H54 (cell line): ENCODE measurements at places on chromosomes 1 and 21.

DNA sequence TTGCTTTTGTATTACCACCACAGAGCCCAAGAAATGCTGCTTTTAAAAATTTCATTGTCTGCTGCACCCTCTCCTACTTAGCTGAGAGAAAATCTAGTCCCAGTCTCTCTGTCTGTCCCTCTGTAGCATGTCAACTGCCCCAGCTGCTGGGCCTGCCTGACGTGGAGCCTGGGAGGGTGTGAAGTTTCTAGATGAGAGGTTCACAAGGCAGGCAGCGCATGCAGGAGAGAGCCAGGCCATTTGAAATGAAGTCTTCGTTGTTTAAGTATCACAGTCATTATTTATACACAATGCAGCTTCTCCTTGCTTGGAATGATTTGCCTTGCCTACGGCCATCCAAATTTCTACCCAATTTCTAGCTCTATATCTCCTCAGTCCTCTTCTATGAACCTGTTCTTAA lies 306.8 kb upstream of the PLXNA2 start:
- no peak for DNase-seq

- DNase-seq: no peak
Observed at GRCh38 chr1:119714583-119714982, 2.8 kb downstream of the PHGDH start.

- DNase-seq: no peak
Observed at GRCh38 chr1:237139732-237140131, 97.7 kb downstream of the RYR2 start.

GRCh38 chr1:28172713-28173150 lies 3.8 kb downstream of the PTAFR start:
- DNase-seq: no peak

DNA sequence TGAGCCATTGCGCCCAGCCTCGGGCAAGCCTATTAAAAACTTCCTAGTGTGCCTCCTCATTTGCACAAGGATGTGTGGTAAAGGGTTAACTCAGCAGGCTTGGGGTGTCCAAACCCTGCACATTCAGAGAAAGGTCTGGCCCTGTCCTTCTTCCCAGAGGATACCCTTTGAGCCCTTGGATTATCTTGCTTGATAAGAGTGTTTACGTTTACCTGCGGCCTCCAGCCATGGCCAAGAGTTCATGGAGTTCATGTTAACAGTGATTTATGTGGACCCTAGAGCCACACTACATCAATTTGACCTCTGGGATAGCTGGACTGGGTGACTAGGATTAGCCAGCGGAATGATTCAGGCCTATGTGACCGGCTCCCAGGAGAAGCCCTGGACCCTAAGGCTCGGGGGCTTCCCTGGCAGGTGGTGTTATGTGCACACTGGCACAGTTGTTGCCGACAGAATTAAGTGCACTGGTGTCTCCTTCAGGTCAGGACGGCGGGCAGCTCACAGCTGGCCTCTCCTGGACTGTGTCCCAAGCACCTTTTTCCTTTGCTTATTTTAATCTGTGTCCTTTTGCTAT lies 7.7 kb upstream of the TCP10L start:
- DNase-seq: no peak

DNA sequence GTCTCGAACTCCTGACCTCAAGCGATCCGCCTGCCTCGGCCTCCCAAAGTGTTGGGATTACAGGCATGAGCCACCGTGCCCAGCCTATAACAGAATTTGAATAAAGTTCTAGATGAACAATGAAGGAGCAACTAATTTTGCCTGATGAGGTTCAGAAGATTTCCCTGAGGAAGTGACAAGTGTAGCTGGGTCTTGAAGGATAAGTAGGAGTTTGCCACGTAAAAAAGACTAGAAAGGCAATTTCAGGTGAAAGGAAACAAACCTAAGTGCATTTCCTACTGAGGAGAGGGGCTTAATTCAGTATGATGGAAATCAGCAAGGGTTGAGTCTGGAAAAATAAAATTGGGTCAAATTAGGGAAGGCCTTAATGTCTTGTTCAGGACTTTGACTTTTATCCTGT lies 18.6 kb upstream of the DMRTB1 start:
- DNase-seq: no peak

DNA sequence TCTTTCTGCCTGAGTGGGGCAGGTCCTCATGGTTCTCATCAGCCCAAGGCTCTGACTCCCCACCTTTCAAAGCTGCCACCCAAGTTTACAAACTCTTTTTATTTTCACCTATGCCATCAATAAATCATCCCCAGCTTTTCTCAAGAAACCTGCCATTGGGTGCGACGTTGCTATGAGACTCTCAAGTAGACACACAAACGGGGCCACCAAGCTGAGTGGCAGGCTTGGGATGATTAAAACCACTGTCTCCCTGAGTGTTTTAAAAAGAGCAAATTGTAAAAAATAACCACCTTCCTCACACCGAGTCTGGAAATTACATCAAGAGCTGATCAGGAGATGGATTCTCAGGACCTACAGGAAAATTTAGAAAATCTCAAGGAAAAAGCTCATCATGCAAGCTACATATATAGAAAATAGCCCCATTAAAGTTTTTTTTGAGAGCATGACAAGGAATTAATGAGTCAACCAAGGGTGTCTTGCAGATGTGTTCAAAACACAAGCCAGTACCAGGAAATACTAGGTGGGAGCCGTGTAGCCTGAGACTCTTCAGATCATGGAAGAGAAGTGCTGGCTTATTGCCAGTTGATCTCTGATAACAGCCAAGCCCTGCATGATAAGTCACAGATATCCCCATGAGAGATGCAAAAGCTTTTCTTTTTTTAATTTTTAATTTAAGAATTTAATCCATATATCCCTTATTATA lies 158.4 kb upstream of the BACE2 start:
- DNase-seq: no peak

DNA sequence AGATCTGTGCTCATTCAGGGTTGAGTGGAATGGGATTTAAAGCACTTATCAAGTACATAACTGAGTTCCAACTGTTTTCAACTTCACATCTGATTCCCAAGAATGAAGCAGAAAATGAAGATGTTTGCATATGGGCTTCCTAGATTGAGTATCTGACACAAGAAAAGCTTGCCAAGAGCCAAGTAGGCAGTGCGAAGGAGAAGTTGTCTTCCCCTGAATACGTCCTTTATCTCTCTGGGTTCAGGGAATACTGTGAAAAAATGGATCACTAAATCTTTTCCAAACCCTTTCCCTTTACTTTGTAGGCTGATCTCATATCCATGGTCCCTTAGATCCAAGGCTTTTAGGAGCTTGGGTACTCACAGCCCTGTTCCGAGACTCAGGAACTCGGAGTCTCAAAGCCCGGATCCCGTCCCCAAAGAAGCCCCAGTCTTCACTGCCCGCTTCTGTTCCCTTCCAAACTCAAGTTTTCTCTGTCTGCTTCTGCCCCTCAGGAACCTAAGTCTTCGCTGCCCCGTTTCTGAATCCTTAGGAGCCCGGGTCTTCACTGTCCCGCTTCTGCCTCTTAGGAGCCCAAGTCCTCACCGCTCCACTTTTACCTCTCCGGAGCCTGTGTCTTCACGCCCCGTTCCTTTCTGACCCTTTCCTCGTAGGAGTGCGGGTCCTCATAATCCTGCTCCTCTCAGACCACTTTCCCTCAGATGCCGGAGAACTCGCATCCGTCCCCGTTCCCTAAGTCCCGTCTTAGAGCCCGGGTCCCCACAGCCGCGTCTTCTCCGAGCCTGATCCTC lies 616 bp downstream of the TAF12 start:
- DNase-seq: no peak

DNA sequence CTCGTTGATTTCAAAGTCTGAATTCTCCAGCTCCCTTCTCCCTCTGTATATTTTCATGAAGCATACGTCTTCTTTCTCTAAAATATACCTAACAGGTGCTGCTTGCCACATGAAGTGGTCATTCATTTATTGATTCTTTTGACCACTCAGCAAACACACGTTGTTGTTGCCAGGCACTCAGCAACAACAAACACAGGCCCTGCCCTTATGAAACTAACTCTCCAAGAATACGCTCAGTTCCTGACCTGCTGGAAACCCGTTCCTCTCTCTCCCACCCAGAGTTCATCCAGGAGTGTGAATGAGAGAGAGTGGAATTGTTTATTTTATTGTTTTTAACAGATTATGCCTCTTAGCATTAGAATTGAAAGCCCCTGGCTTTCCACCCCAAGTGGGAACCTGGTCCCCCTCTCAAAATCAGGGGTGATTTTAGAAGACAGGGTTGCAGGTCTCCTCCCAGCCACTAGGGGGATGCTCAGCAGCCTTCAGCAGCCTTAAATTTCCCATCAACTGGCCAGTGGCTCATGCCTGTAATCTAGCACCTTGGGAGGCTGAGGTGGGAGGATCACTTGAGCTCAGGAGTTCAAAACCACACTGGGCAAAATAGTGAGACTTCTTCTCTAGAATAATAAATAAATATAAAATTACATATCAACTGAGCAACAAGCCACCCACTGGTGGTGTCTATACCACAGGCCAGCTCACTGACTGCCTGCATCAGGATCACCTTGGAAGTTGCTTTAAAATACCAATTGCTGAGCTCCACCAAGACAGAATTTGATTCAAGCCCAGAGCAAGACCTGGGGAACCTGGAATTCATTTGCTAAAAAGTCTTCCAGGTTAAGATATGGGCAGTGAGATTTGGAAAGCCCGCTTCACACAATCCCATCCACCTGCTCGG lies 181.0 kb upstream of the KLHDC7A start:
- peak; percentile 23 for DNase-seq

- DNase-seq: peak; percentile 42
Observed at GRCh38 chr21:41611966-41612606, 104.1 kb upstream of the TMPRSS2 start.

- no peak for DNase-seq
Observed at GRCh38 chr1:82001345-82001744, 200.6 kb downstream of the ADGRL2 start.

- DNase-seq: no peak
Observed at GRCh38 chr1:78375996-78376395, 114.8 kb upstream of the PTGFR start.

GRCh38 chr1:173201969-173202368 lies 5.2 kb downstream of the TNFSF4 start:
- DNase-seq: no peak

DNA sequence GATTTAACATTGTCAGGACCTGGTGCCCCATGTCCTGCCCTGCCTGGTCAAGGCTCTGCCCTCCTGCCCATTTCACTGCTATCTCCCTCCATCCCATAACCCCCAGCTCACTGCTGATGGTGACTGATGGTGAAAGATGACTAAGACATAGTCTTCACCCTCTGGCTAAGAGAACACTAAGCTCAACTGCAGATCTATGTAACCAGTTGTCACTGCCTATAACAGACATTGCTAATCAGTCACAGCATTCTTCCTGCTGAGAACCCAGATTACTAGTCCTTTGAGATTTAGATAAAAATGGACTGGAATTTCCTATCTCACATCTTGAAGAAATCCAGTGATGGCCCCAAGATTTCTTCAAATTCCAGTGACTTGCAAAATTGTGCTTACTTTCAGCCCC lies 8.0 kb upstream of the ZNF362 start:
- no peak for DNase-seq

DNA sequence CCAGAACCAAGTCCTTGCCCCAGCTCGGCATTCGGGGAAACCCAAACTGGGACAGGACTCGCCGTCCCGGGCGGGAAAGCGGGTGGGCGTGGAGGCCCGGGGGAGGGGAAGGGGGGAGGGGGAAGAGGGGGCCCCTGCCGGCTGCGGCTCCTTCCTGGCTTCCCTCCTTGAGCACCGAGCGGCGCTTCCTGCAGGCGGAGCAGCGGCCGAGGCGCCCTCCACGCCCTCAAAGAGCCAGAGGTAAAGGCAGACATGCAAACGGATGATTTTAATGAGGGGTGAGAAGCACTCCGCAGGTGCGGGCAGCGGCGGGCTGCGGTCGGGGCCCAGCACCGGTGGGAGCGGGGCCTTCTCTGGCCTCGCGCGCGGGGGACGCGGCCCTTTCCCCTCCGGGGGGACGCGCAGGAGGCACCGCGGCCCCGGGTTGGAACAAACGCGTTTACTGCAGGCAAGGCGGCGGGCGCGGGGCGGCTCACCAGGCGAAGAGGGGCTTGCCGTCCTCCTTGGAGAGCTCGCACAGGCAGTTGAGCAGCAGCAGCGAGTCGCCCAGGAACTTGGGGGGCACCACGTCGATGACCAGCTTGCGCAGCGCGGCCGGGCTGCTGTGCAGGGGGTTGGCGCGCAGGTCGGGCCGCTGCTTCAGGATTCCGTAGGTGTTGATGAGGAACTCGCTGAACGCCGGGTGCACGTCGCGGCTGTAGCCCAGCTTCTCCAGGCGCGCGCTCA lies 5.7 kb upstream of the FTCD start:
- no peak for DNase-seq

- DNase-seq: no peak
Observed at GRCh38 chr1:6580119-6580592, 362 bp downstream of the ZBTB48 start.

GRCh38 chr1:37945743-37946702 lies 830 bp downstream of the INPP5B start:
- peak; percentile 80 for DNase-seq

DNA sequence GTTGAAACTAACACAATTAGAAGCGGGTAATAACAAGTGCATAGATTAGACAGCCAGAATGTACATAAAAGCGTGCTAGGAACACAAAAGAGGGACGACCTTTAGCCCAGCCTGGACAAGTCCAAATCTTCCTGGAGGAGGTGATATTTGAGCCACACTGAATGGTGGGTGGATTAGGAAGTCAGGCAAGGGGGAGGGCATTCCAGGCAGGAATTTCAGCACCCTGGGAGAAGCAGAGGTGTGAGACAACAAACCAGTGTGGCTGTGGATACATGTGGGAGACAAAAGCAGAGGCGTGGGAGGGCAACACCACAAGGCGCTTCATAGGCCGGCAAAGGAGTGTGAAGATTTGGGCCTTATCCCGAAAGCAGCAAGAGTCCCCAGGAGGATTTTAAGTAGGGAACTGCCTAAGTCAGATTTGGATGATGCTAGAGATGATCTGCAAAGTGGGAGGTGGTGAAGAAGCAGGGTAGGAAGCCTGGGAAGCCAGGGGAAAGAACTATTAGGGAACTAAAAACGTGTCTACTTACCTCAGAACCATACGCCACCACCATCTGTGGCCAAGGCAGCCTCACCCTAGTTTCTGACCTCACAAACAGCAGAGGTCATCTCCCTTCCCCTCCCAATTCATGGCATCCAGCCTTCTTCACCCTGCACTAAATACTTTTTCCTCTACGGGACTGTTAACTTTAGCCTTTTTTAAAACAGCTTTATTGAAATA lies 81.8 kb downstream of the GLUL start:
- DNase-seq: no peak

- no peak for DNase-seq
Observed at GRCh38 chr1:165451691-165452090, 6.8 kb upstream of the RXRG start.

GRCh38 chr1:6898974-6899539 lies 113.8 kb downstream of the CAMTA1 start:
- DNase-seq: no peak

GRCh38 chr1:93578911-93579825 lies 102.5 kb downstream of the BCAR3 start:
- no peak for DNase-seq
